ENCODE measurements at places on chromosomes 11 and 22.

DNA sequence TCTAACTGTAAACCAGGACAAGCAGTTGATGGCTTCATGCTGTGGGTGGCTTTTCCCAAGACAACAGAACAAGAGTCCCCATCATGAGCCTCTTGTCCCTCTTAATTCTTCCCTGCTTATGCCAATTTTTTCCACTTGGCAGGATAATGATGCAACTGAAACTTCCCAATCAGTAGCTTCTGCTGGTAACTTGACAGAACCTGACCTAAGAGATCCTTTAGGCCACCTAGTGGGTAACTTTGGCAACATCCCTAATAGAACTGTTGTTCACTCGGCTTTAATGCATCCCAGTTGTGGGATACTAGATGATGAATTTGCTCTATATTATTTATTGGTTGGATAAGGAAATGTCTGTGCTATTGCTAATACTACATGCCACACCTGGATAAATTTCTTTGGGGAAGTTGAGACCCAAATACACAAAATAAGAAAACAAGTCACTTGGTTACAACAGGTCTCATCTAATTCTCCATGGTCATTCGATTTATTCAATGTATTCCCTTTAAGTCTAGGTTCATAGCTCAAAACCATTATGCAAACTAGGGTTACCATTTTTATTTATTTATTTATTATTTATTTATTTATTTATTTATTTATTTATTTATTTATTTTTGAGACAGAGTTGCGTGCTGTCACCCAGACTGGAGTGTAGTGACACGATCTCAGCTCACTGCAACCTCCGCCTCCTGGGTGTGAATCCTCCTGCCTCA is 41.4 kb upstream of the NFAM1 start:
- DNase-seq, result no peak

GRCh38 chr11:91086028-91086427 is 863.2 kb upstream of the CHORDC1 start:
- DNase-seq, result no peak

- peak; percentile 18 for DNase-seq
Measured at GRCh38 chr11:23732026-23732425, 764.8 kb upstream of the LUZP2 start.

GRCh38 chr11:83456075-83456474 is 169.9 kb upstream of the CCDC90B start:
- no peak for DNase-seq

DNA sequence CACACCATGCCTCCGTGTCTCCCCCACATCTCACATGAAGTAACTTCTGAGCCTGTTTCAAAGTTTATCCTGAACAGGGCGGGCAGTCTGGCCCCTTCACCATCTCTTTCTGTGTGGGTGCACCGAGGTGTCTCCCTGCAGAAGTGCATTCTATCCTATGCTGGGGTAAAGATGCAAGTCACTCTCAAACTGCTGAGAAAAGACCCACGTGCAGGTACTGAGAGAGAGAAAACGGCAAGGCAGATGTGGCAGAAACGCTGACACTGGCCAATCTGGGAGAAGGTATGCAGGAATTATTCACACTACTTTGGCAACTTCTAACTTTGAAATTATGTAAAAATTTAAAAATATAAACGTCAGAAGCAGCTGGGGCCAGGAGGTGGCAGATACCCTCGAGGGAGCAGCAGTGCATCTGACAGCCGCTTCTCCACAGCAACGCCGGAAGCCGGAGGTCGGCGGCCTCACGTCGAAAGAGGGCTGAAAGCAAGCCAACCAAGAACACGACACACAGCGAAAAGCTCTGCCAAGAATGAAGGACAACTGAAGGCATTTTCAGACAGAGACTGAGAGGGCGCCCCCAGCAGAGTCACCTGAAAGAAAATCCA is 34.2 kb upstream of the MOB2 start:
- no peak for DNase-seq

DNA sequence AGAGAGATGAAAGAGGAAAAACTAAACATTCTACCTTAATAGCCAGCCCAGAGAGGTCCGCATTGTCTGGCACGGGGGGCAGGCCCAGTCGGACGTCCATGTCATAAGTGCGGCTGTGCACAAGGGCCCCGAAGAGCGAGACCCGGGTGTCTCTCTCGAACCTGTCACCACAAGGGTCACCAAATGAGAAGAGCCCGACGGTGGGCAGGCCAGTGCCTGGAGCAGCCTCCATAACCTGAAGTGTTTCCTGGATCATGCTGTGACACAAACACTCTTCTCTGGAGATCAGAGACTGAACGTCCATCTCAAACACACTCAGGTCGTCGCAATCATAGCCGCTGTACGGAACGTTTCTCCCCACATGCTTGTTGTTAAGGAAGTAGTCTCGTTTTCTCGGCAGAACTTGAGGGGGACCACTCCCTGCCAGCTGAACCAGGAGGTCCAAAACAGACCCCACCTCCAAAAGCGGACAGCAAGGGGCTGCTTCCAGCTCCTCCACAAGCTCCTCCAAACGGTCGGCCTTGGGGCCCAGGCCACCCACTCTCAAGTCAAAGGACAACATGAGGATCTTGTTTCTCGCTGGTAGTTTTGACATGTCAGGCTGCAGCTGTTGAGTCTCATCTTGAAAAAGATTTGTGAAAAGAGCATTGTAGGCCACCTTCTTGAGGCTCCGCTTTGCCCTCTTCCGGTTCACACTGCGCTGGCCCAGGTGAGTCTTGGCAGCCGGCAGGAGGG is 971 bp downstream of the TUBGCP6 start:
- DNase-seq, result no peak

- no peak for DNase-seq
Measured at GRCh38 chr11:129013737-129014475, 71.2 kb upstream of the TP53AIP1 start.

DNA sequence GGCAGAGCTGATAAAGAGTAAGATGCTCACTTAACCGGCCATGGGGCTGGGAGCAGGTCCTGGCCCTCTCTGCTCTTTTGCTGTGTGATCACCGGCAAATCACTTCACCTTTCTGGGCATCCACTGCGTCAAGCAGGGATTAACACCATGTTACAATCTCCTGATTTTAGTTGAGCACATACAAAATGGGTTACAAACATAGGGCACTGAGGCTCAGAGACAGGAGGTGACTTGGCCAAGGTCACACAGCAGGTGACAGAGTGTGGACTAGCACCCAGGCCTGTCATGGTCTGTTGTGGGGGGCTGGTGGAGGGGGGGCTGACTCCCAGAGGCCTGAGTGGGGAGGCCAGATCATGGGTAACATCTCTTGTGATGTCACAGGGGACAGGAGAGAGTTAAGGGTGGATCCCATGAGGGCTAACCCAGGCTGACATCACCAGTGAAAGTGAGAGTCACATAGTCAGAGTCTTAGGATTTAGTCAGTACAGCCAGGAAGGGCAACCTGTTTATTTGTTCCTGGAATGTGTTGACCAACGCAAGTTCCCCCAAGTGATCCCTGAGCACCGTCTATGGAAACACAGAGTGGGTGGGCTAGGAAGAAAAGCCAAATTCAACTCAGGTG is 27.8 kb downstream of the GDPD5 start:
- DNase-seq, result no peak

DNA sequence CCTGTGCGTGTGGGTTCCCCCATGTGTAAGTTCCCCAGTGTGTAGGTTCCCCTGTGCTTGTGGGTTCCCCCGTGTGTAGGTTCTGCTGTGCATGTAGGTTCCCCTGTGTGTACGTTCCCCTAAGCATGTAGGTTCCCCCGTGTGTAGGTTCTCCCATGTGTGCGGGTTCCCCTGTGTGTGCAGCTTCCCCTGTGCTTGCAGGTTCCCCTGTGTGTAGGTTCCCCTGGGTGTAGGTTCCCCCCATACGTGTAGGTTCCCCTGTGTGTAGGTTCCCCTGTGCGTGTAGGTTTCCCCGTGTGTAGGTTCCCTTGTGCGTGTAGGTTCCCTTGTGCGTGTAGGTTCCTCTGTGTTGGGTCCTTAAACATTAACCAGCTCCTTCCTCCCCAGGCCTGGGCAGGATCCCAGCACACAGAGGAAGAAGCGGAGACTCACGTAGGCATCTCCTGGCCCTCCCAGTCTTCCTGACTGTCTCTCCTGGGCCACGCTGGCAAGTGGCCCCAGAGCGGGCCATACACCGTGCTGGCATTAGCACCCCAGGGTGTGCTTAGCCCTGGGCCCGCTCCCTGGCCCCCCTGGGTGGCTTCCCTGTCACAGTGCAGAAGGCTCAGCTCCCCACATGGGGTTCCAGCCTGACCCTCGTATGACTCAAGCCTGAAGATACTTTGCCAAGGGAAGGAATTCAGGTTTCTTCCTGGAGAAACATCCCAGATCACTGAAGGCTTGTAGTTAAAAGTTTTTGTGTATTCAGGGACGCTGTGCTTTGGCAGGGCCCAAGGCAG is 2.8 kb upstream of the GRAMD4 start:
- no peak for DNase-seq

GRCh38 chr11:113016905-113017304 is 55.7 kb downstream of the NCAM1 start:
- no peak for DNase-seq

DNA sequence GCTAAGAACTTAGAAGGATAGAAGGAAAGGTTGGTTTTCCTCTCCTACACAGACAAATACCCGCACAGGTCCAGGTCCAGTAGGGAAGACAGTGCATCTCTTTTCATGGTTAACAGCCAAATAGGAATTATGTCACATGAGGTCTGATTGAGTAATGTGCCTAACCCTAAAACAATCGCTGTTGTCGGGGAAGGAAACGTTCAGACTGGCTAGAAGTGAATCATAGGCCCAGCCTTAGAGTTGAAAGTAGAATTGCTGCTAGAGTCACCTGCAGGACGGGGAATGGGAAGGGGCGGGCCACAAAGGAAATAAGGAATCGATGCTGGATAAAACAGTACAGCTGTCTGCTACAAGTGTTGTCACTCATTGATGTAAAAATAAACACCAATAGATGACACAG is 12.4 kb upstream of the HTATIP2 start:
- DNase-seq, result no peak

DNA sequence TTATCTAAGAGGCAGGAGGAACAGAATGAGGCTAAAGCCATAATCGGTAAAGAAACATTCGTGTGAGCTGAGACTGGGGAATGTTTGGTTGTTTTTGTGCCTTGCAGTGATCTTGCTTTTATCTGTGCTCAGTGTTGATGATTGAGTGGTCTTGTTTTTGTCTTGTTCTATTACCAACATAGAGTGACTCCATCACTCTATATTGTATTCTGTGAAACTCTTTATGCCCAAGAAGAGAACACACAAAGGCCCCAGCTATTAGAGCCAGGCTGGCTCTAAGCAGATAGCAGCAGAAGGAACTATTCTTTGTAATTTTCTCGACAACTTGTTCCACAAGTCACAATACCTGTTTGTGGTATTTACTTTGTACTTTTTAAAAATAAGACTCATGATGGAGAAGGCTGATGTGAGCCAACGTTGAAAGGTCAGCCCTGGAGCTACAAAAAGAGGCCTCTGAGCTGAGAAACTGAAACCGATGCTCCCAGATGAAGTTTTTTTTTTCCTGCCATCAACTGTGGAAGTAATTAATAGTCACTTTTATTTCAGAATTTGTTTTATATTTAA is 68.4 kb downstream of the LARGE1 start:
- no peak for DNase-seq

GRCh38 chr11:33930317-33931021 is 38.6 kb upstream of the LMO2 start:
- no peak for DNase-seq

All from 8988T (cell line).